ENCODE measurements at places on chromosomes 12 and 14. TPM values are rescaled to one million over a fixed set of nuclear protein-coding genes. Genes with fewer than 3 reads are reported as not detected.

Gene MYL2
- not detected for total RNA-seq

Gene PRH2
- total RNA-seq = not detected

Gene KCNA1
- not detected for total RNA-seq

Gene RAB21
- 88.5 TPM for total RNA-seq

Gene TEX22
- total RNA-seq = 7.5 TPM

Gene SPTB
- total RNA-seq = not detected

Gene ZDHHC22
- not detected for total RNA-seq

DNA sequence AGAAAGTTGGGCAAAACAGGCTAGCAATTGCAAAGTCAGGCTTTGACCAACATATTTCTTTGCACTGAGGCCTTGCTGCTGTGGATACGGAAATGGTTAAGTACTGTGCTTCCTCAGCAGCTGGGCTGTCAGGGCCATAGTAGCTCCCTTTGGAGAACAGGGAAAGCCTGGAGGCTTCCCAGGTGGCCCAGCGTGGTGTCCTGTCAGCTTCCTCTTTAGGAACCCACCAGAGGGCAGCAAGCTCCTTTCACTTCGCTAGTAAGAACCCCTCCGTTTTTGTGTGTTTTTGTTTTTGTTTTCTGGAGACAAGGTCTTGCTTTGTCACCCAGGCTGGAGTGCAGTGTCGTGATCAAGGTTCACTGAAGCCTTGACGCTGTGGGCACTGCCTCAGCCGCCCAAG lies 1.7 kb upstream of the CFAP251 start:
- no peak overlapping the region for H3K4me3 ChIP-seq
- no peaks in the 10 kb centered on the region for H3K27me3 ChIP-seq
- H3K27ac ChIP-seq = peak overlapping the region; percentile 97
- peaks cover 19% of the 10 kb centered on the region for H3K4me1 ChIP-seq

- H3K27ac ChIP-seq = no peak overlapping the region
- no peaks in the 10 kb centered on the region for H3K36me3 ChIP-seq
- H3K27me3 ChIP-seq = peaks cover 46% of the 10 kb centered on the region
- H3K4me1 ChIP-seq = peaks cover 23% of the 10 kb centered on the region
- no peak overlapping the region for H3K4me3 ChIP-seq
- DNase-seq = no peak
Observed at GRCh38 chr12:65827827-65828231, 3.5 kb downstream of the HMGA2 start.

DNA sequence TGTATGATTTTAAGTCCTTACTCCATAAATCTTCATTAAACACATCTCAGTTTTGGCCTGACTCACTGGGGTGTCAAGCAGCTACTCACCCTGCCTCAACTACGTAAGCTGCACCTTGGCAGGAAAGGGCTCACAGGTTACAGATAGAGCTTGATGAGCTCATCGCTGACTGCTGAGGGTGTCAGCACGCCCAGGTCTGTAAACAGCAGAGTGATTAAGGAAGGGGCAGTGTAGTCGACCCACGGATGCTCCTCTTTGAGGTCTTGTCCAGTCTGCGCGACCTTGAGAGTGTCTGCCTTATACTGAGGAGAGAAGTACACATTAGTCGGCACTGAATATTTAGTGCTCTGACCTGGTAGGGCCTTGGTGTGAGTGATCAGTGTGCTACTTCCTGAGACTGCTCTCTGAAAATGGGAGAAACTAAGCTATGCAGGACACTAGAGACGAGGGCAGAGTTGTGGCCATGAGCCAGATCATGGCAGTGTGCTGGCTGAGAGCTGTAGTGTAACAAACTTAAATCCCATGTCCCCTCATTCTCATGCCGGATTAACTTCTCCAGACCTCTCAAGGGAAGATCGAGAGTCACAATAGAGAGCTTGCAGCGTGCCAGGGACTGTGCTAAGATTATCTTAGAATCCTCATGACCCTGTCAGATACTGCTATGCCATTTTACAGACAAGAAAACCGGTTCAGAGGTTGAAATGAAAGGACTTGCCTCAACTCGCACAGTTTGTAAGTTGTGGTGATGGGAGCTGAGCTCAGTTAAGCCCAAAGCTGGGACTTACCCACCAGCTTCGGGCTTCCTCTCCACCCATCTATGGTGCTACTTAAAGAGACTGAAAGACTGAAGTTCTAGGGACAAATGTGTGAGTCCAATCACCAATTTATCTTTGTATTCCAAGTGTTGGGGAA lies 11.6 kb downstream of the EIF2B1 start:
- no peak overlapping the region for H3K27ac ChIP-seq
- DNase-seq = no peak
- peaks cover 13% of the 10 kb centered on the region for H3K36me3 ChIP-seq

DNA sequence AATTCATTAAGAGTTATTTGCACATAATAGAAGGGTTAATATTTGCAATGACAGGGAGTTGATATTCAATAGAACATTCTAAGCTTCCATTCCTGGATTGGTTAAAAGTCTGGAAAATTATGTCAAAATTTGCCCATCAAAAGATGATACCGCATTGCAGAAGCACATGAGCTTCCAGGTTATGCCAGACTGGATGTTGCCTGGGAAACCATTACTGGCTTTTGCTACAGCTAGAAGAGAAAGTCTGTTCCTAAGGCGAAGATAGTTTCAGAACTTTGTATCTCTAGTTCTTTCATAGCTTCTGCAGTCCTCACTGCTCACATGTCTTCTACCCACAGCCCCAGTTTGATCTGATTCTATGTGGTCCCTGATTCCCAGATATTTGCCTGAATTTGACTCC lies 122.4 kb upstream of the AMIGO2 start:
- no peak for DNase-seq
- H3K27ac ChIP-seq = peak overlapping the region; percentile 84
- H3K4me1 ChIP-seq = peaks cover 84% of the 10 kb centered on the region
- no peaks in the 10 kb centered on the region for H3K27me3 ChIP-seq

DNA sequence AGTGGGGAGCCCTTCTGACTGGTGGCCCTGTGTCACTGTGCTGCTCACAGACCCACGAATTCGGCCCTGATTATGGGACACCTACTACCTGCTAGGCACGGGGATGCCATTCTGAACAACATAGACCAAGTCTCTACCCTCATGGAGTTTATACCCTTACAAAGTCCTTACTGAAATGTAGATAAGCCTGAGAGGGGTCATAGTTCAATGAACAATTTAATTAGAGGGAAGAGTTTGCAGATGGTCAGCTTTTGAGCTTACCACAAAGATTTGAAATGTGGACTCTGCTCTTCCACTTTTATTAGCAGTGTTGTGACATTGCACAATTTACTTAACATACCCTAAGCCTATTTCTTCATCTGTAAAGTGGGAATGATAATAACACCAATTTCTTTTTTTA lies 161.1 kb downstream of the MYRFL start:
- H3K27ac ChIP-seq = no peak overlapping the region
- H3K27me3 ChIP-seq = peaks cover 10% of the 10 kb centered on the region
- H3K36me3 ChIP-seq = no peaks in the 10 kb centered on the region
- no peak for DNase-seq
- H3K4me3 ChIP-seq = no peak overlapping the region

GRCh38 chr12:110893956-110894355 lies 26.4 kb downstream of the MYL2 start:
- peaks cover 7% of the 10 kb centered on the region for H3K27me3 ChIP-seq
- H3K4me3 ChIP-seq = peak overlapping the region; percentile 59
- peaks cover 6% of the 10 kb centered on the region for H3K4me1 ChIP-seq

DNA sequence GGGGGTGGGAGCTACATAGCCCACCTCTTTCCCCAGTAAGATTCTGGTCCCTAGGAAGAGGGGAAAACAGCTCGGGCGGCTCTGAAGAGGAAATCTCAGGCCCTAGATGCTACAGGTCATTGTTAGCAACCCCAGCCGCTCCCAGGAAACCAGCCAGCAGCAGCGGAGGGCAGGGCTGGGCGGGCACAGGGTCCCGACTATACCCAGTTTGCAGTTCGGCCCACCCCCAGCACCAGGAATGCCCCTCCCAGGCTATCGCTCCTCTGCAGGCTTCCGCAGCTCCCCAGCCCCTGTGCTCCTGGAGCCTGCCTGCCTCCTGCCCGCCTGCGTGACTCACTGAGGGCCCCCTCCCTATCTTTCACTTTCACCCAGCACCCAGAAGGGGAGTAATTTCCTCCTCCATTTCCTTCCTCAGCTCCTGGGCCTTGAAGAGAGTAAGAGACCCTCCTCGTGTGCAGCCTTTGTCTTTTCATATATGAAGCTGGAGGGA lies 27.2 kb upstream of the PNMA1 start:
- H3K4me1 ChIP-seq = peaks cover 85% of the 10 kb centered on the region
- no peaks in the 10 kb centered on the region for H3K27me3 ChIP-seq
- peak; percentile 60 for DNase-seq
- peaks cover 29% of the 10 kb centered on the region for H3K36me3 ChIP-seq

- no peak overlapping the region for H3K27ac ChIP-seq
- no peaks in the 10 kb centered on the region for H3K36me3 ChIP-seq
- H3K4me3 ChIP-seq = no peak overlapping the region
- H3K27me3 ChIP-seq = no peaks in the 10 kb centered on the region
- no peak for DNase-seq
Observed at GRCh38 chr14:97413022-97413539, 615.9 kb downstream of the VRK1 start.

DNA sequence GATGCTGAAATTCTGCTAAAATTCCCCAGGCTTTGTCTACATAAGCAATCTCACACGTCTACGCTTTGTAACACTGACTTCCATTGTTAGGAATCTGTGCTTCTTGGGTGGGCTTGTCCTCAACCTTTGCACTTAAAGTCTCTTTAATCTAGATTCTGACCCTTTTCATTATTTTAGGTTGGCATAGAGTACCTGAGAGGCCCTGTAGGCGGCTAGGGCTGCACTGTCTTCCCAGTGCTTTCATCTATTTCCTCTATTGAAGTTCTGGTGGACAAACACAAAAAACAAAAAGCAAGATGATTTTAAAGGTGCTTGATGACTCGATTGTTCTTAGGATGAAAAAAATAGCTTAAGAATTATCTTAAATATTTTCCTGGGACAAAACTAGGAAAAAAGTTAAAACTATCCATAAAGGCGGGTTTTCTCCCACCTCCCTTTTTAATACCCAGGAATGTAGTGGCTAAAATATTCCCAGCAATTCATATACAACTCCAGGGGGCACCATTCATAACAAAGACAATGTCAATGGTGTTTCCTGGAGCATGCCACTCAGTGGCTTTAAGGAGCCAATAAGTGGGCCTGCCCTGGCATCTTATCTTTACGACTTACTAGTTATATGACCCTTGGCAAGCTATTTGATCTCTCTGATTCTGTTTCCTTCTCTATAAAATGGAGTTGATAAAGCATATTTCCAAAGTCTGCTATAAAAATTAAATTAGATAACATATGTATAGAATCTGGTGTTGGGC lies 197.5 kb downstream of the STXBP6 start:
- no peak overlapping the region for H3K27ac ChIP-seq
- no peaks in the 10 kb centered on the region for H3K36me3 ChIP-seq
- peaks cover 25% of the 10 kb centered on the region for H3K27me3 ChIP-seq
- H3K4me3 ChIP-seq = no peak overlapping the region

GRCh38 chr12:14252697-14253096 lies 112.8 kb upstream of the ATF7IP start:
- no peak for DNase-seq
- H3K4me1 ChIP-seq = peaks cover 11% of the 10 kb centered on the region
- no peaks in the 10 kb centered on the region for H3K27me3 ChIP-seq
- no peaks in the 10 kb centered on the region for H3K36me3 ChIP-seq
- H3K4me3 ChIP-seq = no peak overlapping the region

GRCh38 chr12:66119870-66120241 lies 10.7 kb downstream of the LLPH start:
- H3K4me1 ChIP-seq = peaks cover 15% of the 10 kb centered on the region
- no peaks in the 10 kb centered on the region for H3K27me3 ChIP-seq
- DNase-seq = no peak

GRCh38 chr12:40170593-40170992 lies 54.2 kb upstream of the LRRK2 start:
- no peak overlapping the region for H3K4me3 ChIP-seq
- H3K27ac ChIP-seq = no peak overlapping the region
- H3K4me1 ChIP-seq = peaks cover 4% of the 10 kb centered on the region
- H3K27me3 ChIP-seq = no peaks in the 10 kb centered on the region
- no peak for DNase-seq
- H3K36me3 ChIP-seq = no peaks in the 10 kb centered on the region

DNA sequence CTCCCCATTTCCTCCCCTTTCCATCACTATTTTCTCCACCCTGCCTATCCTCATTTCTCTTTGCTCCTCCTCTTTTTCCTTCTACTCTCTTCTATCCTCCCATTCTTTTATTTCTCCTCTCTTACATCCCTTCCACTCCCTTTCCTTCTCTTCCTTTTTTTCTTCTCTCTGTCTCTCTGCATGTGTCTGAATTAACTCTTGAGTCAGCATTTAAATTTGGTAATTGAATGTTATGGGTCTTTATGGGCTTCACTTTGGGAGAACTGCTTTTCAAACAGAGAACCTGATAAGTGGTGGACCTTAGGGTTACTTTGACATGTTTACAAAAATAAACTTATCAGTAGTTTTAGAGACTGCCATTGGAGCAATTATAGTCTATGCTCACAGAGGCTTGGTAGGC lies 992.7 kb downstream of the NRXN3 start:
- no peaks in the 10 kb centered on the region for H3K4me1 ChIP-seq
- H3K36me3 ChIP-seq = no peaks in the 10 kb centered on the region
- H3K27me3 ChIP-seq = no peaks in the 10 kb centered on the region
- no peak overlapping the region for H3K4me3 ChIP-seq

DNA sequence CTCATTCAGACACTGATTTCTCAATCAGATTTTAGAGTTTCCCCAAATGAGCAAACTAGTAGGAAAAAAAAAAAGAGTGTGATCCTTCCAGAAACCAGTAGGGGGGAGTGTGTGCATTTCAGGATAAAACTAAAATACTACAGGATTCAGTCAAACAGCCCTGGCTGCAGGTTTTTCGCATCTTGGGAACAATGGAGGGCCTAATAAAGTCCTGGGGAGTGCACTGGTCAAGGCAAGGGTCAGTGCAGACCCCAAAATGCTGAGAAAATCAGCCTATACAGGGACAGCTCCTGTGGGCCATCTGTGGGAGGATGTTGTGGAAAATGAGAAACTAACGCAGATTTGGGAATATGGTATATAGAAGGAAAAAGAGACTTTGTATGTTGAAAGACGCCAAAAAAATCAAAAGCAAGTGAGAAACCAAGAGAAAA lies 22.2 kb upstream of the ABCD4 start:
- no peak overlapping the region for H3K27ac ChIP-seq
- H3K4me3 ChIP-seq = no peak overlapping the region
- H3K27me3 ChIP-seq = peaks cover 14% of the 10 kb centered on the region
- no peaks in the 10 kb centered on the region for H3K4me1 ChIP-seq
- DNase-seq = no peak

- peak; percentile 7 for DNase-seq
- H3K4me3 ChIP-seq = no peak overlapping the region
- H3K36me3 ChIP-seq = no peaks in the 10 kb centered on the region
Observed at GRCh38 chr12:104551-105081, 38.0 kb downstream of the IQSEC3 start.

DNA sequence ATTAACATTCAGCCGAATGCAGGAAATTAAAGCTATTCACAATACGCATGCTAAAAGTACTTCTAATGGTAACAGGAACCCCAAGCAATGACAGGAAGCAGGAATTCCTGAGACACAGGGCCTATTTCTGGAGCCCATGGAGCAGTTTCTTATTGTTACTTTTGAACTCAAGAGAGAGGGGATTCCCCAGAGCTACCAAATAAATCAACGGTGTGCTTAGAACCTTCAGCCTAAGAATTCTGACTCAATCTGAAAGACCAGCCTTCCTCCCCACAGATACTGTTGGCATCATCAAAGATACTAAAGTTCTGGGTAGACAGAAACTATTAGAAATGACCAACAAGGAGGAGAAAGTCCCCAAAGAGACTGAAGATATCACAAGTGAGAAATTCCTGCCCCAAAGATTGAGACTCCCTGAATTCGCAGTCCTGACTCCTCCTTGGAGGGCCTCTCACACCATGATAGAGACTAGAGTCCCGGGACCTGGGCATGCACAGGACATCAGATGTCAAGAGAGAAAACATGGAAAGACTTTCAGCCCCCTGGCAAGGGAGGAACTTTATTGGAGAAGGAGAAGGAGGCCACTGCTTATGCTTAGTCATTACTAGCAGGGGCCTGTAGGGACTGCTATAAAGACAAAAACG lies 32.7 kb downstream of the RTRAF start:
- H3K27me3 ChIP-seq = peaks cover 1% of the 10 kb centered on the region
- H3K36me3 ChIP-seq = no peaks in the 10 kb centered on the region
- no peak overlapping the region for H3K27ac ChIP-seq

Data from naive thymus-derived CD8-positive, alpha-beta T cell (primary cell).